AG20443 (cell line): ENCODE measurements at places on chromosomes 6 and 20.

DNA sequence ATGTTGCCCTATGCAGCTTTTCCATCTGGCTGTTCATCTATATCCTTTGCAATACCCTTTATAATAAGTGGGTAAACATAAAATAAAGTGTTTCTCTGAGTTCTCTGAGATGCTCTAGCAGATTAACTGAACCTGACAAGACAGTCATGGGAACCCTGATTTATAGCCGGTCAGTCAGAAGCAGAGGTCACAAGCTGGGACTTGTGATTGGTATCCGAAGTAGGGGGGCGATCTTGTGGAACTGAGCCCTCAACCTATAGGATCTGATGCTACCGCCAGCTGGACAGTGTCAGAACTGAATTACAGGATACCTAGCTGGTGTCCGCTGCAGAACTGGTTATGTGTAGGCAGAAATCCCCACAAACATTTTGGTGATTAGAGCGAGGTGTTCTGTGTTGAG, 39.0 kb downstream of the SLC17A5 start:
- no peak for DNase-seq

DNA sequence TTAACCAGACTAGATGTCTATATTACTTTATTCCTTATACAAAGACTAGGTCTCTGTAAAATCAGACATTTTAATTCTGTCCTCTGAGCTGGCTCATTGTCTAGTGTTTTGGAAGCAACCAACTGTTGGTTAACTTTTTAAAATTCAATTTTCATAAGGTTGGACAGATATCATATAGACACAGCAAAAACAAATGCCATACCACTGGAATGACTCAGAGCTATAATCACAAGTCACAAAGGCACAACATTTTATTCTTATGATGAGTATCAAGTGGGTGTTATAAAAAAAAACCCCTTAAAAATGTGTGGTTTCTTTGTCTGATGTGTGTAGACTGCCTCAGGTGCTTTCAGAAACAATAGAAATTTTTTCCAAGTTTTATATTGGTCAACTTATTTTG, 296.2 kb upstream of the MARCKS start:
- peak; percentile 33 for DNase-seq

DNA sequence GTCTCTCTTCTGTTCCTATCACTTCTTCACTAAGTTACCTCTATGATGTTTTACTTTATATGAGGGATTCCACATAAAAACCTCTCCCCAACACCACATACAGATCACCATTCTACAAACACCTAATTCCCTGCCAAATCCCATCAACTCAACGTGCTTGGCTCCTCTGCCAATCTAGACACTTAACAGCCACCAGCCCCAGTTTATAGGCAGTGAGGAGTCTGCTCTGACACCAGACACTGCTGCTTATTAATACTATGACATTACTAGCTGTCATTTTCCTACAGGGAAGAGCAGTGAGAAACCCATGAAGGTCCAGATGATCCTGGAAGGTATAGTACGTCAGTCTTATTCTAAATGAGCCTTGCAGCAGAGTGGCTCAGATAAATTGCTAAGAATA, 104.3 kb downstream of the CHD6 start:
- DNase-seq = no peak

DNA sequence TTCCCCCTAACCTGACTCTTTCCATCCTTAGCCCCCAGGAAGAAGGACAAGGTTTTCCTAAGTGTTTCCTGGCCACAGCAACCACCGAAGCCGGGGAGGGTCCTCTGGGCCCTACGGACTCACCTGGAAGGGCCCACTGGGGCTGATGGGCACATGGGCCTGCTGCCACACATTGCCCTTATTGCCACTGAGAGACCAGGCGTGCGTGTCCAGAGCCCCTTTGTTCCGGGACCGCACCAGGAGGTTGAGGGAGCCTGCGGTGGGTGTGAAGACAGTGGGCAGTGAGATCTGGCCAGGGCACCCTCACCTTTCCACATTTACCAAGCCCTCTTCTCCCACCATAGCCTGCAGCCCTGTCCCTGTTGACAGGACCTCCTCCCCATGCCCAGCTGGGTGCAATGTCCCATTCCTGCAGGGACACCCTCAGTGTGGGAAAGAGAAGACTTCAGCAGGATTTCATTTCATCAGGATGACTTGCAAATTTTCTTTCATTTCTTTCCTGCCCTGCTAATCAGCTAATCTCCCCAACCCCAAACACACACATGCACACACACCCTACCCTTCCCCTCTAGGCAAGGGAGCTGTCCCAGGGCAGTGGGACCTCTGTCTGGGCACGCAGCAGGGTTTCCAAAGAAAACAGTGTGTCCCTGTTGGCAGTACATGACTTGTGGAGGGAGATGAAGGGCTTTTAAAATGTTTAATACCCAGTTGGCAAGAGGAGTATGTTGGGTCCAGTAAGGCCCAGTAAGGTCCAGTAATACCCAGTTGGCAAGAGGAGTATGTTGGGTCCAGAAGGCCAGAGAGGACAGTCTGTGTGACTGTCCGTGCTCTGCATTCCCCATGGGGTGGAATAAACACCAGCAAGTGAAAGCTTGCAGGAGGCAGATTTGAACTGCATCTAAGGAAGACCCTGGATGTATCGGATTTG, 59.0 kb downstream of the MDGA1 start:
- DNase-seq = no peak

GRCh38 chr20:53898556-53898931, 171.8 kb downstream of the BCAS1 start:
- DNase-seq = no peak

- DNase-seq = no peak
These were observed 117.8 kb downstream of the SLC23A2 start for GRCh38 chr20:4883546-4883945.

GRCh38 chr6:12311106-12311505, 20.9 kb downstream of the EDN1 start:
- DNase-seq = no peak

- DNase-seq = peak; percentile 71
These were observed 39.3 kb downstream of the PCNA start for GRCh38 chr20:5080384-5080877.

- DNase-seq = peak; percentile 39
These were observed 13.7 kb downstream of the TRAF3IP2 start for GRCh38 chr6:111591901-111592461.

DNA sequence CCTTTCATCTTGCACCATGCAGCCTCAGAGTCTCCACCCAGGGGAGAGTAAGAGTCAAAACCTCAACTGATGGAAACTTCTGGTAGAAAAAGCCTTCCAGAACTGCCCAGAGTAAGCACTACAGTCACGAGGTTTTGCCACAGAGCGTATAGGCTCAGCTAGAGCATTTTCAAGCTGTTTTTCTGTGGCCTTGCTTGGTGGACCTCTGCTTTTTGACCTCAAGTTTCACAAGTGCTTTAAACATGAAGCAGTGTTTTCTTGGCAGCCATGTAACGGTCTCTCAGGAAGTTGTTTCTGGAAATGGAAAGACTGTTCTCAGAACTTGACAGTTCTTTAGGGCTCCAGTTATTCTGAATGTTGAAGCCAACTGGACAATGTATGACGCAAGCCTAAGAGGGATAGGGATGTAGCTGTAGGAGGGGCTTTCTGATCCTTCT, 146.5 kb downstream of the ZDHHC14 start:
- DNase-seq = no peak

DNA sequence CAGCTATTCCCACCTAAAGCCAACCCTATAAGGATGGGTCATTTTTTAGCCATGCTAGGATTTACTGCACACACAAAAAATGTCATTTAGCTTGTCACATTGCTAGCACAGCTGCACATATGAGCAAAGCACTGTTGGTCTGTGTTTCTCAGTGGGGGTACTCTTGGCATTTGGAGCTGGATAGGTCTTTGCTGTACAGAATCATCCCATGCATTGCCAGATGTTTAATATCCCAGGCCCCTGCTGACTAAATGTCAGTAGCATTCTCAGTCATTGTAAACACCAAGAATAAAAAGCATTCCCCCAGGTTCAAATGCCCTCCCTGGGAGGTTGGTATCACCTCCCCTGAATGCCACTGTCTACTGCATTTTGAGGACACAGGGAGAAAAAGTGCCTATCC, 14.6 kb upstream of the LTV1 start:
- DNase-seq = no peak

- no peak for DNase-seq
These were observed 122.2 kb upstream of the TFAP2D start for GRCh38 chr6:50591135-50591534.

- no peak for DNase-seq
These were observed 16.7 kb downstream of the BTN2A1 start for GRCh38 chr6:26474439-26474881.

- DNase-seq = no peak
These were observed 30.6 kb downstream of the DCBLD1 start for GRCh38 chr6:117512987-117513573.

GRCh38 chr6:107173779-107174178, 58.5 kb upstream of the BEND3 start:
- no peak for DNase-seq

GRCh38 chr20:58649288-58650180, 1.5 kb upstream of the STX16 start:
- DNase-seq = peak; percentile 36

DNA sequence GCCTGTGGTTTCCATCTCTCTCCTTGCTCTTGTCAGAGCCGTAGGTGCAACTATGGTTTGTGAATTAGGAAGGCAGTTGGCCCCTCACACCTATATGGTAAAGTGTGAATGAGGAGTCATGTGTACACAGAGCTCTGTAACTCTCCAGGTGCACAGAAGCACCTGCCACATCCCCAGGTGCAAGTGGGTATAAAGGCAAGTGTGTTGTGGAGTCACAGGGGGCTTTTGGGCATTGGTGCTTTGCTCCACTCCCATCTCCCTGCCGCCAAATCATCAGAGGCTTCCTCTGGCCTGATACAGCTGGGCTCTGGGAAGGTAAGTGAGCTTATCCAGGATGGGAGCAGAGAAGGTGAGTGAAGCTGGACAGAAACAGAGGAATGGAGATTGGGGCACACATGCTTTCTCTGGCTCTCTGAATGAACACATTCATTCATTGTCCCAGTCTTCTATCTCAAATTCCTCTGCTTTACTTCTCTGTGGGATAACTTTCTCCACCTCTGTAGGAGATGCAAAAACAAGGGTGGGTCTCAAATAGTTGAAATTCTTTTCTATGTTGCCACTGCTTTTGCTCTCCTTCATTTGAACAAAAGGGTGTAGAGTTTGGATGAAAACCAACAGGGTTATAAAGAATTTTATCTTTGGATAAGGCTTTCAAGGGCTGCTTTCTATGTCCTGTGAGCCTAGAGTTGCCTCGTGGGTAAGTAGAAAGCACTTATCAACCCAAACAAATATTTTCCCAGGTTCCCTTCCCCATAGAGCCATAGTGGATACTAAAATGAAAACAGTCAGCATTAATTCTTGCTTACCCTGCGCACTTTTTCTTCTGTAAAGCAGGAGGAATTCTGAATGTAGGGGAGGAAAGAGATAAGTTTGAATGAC, 45.0 kb upstream of the RIPOR2 start:
- peak; percentile 30 for DNase-seq

GRCh38 chr20:58374906-58375758, 13.9 kb upstream of the VAPB start:
- peak; percentile 74 for DNase-seq

DNA sequence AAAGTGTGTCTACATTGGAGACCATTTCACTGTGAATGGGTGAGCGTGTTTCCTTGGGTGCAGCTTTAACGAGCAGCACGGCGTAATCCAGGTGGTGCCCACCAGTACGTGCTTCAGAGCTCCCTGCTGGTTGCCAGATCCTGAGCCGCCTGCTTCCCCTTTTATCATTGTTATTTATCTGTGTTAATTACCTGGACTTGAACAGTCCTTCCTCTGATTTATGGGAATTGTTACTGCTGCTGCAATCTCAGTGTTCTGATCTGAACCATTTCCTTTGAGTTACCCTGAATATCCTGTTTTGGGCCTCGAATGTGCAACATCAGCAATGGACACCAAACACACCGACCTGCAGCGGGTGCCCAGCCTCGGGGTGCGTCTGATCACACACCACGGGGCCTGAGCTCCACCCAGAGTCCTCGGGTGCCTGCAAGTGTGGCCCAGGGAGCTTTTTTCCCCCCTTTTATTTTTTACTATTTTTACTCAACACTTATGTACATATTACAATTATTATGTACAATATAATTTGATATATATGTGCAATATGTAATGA, 81.3 kb downstream of the RPP40 start:
- no peak for DNase-seq

- no peak for DNase-seq
These were observed 4.9 kb downstream of the NKAIN2 start for GRCh38 chr6:123808556-123808955.

GRCh38 chr20:58959652-58960051, 21.4 kb upstream of the NELFCD start:
- DNase-seq = no peak

GRCh38 chr6:21808045-21808470, 214.5 kb downstream of the SOX4 start:
- DNase-seq = peak; percentile 69

DNA sequence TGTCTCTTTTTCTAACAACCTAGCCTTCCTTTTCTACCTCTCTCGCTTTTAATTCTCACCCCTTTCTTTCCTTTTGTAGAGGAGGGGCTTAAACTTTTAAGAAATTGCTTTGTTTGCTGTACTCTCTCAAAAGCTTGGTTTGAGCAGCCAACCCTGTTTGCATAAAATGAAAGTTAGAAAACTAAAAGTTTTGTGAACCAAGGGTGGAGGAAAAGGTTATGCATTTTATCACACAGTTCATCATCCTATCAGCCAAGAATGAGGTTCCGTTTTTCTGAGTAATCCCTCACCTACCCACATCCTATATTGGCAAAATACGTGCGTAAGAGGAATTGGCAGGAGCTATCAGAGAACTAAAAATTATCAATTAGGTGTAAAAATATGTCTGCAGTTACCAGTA, 42.8 kb upstream of the LOC128125822 start:
- no peak for DNase-seq

DNA sequence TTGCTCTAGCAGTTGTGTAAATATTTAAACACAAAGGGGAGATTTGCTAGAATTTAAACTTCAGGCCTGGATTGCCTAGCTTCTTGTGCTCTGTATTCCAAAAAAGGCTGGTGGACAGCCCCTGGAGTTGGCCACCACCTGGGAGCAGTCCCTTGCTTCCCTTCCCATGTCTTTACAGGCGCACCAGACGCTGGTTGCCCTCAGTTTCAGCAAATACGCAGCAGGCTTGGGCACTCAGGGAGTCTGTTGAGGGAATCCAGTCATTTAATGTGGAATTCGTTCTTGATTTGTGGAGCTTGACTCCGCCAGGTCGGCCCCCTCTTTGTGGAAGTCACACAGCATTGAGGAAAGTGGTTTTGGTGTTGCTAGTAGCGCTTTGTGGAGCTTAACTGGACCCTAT, 156.8 kb downstream of the DTNBP1 start:
- no peak for DNase-seq

GRCh38 chr20:462199-462991, at the start of gene TBC1D20:
TBC1D20 (minus strand) TSS chr20:462533; CDS start chr20:462405, 128 bp downstream.
- peak; percentile 98 for DNase-seq

- no peak for DNase-seq
These were observed 12.9 kb downstream of the AKAP12 start for GRCh38 chr6:151252634-151253033.

GRCh38 chr20:31712112-31712553, 10.5 kb downstream of the BCL2L1 start:
- no peak for DNase-seq

DNA sequence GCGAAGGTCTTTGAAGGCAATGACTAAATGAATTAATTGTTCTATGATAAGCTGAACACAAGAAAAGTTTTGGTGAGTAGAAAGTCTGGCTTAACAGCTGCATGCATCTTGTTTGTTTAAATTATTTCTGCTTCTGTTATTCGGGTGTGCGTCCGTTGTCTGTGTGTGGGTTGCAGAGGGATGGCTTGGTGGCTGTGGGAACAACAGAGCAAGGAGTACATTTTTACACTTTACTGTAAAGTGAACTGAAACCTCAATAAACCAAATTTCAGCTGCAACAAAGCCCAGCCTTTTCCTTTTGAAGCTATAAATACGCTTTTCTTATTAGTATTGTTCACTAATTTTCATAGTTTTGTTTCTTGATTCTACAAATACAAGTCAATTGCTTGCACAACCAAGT, 3.5 kb upstream of the LAMP5 start:
- DNase-seq = no peak
